ENCODE measurements at places on chromosomes 7 and 10.

DNA sequence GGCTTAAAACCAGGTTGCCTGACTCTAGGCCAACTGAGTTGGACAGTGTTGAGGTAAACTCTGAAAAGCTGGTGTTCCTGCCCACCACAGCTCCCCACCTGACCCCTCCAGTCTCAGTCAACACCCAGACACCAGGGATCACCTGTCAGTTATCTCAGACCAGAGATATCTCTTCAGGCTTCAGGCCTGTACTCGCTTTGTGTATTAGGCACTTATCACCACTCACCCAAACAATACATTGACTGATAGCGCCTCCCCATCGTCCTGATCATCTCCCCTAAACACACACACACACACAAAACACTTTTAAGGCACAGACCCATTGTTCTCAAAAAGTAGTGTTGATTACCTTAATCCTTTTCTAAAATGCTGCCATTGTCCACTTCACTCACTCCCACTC lies 111.5 kb downstream of the PLCE1 start:
- no peak for DNase-seq

GRCh38 chr10:91307489-91307888 lies 87.0 kb downstream of the PCGF5 start:
- no peak for DNase-seq

DNA sequence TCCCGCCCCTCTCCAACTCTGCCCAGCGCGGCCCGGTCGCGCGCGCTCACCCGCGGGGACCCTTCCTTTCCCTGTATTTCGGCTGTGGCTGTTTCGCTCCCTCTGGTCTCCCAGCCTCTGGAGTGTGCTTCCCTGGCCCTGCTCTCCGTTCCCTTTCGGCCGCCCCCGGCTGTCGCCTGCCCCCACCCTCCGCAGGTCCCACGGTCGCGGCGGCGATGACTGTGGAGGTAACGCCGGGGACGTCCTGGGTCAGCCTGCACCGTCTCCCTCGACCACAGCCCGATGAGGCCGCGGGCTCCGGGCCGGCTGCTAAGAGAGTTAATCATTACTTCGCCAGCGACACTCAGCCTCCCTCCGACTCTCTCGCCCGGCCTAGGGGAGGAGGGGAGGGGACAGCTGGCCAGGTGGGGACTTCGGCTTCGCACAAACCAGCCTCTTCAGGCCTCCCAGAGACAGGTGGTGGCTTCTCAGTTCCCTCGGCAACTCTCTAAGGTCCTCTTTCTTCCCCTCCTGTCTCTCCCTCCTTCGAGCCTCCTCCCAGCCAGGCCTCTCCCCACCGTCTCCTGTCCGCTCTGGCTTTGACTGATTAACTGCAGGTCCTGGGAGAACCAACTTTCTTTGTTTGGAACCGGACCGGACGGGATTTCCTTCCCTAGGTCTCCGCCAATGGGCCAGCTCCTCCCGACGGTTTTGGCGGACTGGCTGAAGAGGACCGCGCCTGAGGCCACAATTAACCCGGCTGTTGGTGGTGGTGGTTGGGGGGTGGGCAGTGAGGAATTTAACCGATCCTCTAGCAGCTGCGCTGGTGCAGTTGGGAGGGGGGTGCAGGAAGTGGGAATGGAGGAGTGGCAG lies 5.6 kb upstream of the PAX2 start:
- no peak for DNase-seq

DNA sequence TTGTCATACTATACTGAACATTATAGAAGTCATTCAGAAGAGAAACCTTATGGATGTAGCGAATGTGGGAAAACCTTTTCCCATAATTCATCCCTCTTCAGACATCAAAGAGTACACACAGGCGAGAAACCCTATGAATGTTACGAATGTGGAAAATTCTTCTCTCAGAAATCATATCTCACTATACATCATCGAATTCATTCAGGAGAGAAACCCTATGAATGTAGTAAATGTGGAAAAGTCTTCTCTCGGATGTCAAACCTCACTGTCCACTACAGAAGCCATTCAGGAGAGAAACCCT lies 19.4 kb downstream of the RBAK start:
- no peak for DNase-seq

- DNase-seq = no peak
Observed at GRCh38 chr7:155763691-155764437, 48.4 kb downstream of the SHH start.

GRCh38 chr7:133081119-133081598 lies 731 bp downstream of the CHCHD3 start:
- peak; percentile 63 for DNase-seq

DNA sequence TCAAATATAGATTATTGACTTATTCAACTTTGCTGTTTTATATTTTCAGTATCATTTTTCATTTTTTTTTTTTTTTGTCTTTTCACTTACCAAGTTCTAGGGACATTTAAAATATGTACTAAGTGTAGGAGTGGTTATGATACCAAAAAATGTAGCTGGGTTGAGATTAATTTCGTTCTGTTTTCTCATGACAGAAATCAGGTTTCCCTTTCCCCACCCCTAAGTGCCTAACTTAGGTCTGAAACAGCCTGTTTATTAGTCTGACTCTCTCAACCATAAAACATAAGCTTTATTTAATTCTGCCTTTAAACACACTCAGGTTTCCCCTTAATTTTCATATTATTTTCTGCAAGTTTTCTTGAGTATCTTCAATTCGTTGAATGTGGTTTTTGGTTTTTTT lies 22.1 kb downstream of the TMEM106B start:
- no peak for DNase-seq

DNA sequence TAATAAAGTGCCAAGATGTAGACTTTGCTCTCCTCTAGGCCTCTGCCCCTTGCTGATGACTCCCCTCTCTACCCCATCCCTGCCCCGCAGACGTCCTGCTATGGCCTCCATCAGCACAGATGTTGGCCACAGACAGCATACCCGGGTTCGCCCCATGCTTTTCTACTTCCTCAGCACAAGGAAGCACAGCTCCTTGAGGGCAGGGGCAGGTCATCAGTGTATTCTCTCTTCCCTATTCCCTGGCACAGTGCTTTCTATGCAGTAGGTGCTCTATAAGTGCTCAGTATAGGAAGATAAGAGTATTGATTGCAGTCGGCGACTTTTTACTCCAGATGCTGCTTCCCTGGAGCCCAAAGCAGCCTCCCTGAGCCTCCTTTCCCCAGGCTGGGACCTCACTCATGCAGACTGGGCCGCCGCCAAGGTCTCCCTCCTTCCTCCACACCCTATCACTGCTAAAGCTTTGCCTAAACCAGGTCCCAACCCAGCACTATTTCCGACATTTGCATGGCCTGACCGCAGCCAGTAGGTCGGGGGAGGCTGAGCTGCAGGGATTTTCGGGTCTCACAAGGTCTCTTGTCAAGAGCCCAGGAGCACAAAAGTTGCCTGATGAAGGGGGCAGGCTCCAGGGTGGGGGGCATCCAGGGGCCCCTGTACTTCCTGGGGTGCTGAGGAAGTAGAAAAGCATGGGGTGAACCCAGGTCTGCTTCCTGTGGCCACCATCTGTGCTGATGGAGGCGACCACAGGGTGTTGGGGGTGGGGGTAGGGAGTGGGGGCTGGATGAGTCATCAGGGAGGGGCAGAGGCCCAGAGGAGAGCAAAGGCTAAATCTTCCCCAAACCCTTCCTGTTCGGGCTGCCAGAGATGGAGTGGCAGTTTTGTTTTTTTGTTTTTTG lies 8.0 kb downstream of the CALHM3 start:
- DNase-seq = no peak

- DNase-seq = peak; percentile 56
Observed at GRCh38 chr10:113026679-113027078, 76.6 kb downstream of the TCF7L2 start.

GRCh38 chr7:15675379-15675778 lies 11.1 kb downstream of the MEOX2 start:
- DNase-seq = no peak

DNA sequence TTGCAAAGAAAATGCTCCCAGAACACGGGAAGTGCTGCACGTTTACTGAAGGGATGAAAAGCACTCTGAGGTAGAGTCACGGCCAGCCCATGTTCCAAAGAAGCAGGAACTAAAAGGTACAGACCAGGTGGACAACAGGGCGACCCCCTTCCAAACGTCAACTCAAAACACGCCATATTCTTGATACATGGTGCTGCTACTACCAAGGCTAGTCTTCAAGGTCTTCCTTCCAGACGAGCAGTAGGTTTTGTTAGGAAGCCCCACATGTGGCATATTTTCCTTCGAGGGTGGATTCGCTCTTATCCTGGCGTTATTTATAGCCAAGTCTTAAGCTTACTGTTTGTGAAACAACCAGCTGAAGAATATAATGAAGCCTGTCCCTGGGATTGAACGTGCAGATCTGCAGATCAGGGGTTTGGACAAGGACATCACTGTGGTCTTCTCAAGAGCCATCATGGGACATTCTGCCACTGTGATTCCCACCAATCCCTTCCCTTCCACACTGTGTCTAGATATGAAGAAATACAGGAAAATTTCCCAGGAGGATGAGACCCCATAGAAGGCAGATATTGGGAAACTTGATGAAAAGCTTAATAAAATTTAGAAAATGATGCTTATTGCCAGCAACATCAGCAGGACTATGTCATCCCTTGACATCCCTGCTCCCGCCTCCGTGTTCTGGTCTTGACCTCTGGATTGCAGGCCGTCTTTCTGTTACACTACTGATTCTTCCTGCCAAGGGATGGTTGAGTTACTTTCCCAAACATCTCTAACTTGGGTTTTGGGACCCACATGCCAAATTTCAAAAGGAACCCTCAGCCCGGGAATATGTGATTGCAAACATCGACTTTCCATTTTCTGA lies 734.4 kb downstream of the PARD3 start:
- no peak for DNase-seq

GRCh38 chr7:101606498-101606923 lies 22.6 kb downstream of the MYL10 start:
- DNase-seq = no peak

- DNase-seq = peak; percentile 94
Observed at GRCh38 chr7:100803398-100804161, 23.7 kb downstream of the EPHB4 start.

DNA sequence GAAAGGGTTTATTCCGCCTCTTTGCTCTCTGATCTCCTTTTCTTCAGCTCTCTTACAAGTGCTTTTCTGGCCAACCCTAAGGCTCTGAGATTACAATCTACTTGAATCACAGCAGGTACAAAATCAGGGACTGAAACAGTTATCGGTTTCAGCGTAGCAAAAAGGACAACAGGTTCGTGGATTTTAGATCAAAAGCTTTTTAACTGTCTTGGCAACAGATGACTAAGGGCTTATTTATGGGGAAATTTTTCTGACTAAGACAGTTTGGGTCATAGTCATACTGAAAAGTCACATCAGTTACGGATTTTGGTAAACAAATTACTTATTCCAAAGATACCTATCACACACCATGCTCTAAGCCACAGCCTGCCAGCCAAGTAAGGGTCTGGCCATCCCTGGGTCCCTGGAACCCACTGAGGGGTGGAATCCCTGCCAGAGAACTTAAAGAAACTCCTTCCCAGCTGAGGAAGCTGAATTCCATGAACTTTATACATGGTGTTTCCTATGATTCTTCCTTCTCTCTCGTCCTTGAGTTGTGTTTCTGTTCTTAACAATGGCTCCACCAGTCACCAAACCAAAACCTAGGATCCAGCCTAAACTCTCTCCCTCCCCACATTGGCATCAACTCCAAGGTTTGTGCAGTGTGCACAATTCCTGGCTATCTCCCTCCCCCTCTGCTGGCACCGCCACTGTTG lies 169.3 kb downstream of the FAM107B start:
- DNase-seq = peak; percentile 88

DNA sequence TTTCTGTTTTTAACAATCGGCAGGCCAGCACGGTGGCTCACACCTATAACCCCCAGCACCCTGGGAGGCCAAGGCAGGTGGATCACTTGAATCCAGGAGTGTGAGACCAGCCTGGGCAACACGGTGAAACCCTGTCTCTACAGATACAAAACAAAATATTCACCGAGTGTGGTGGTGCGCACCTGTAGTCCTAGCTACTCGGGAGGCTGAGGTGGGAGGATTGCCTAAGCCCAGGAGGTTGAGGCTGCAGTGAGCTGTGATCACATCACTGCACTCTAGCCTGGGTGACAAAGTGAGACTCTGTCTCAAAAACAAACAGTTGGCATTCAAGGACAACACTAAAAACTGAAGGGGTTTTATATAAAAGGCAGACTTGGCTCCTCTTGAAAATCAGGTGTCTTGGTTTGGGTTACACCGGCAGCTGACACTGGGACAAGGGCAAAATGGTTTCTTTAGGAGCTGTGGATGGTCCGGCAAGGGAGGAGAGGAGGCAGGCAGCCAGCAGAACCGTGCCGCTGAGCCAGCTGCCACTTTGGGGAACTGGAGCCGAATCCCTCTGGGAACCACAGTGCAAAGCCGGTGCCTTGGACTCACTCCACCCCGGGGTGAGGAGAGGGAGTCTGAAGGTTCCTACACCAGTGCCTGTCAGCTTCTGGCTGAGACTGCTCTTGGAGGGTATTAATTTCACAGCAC lies 52.6 kb downstream of the CHST3 start:
- DNase-seq = no peak

- no peak for DNase-seq
Observed at GRCh38 chr7:50276483-50276882, 28.0 kb upstream of the IKZF1 start.

DNA sequence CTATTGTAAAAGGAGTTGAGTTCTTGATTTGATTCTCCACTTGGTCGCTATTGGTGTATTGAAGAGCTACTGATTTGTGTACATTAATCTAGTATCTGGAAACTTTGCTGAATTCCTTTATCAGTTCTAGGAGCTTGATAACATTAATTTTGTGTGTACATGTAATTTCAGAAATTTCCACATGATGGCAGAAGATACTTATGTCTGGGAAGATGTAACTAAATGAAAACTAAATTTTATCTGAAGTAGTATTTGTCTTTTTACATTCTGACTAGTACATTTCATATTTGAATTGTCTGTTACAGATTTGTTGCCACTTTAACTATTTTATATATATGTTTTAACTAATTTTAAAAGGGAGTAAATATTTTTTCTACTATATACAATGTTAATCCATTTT lies 27.6 kb downstream of the SDHAF3 start:
- DNase-seq = peak; percentile 43

- DNase-seq = peak; percentile 13
Observed at GRCh38 chr10:58515291-58515941, 2.7 kb downstream of the BICC1 start.

DNA sequence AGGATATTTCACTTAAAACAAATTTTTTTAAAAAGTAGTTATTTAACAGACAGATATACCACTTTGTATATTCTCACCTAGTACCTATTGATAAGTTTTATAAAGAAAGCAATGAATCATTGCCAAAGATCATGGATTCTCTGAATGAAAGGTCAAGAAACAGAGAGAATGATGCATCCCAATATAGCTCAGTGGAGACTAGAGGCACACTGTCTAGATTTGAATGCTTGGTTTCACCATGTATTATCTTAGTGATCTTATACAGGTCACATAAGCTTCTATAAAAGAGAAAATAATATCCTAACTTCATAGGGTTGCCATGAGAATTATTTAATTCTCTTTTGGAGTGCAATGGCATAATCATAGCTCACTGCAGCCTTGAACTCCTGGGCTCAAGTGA lies 87.0 kb upstream of the LRRN3 start:
- no peak for DNase-seq

GRCh38 chr7:158343936-158344455 lies 243.6 kb downstream of the PTPRN2 start:
- DNase-seq = no peak

All from GM23248 (cell line).